ENCODE measurements at places on chromosomes 3 and 15.

- DNase-seq, result no peak
Observed at GRCh38 chr3:30749230-30749629, 142.8 kb downstream of the TGFBR2 start.

- DNase-seq, result no peak
Observed at GRCh38 chr3:156460206-156460611, 94.7 kb downstream of the SSR3 start.

DNA sequence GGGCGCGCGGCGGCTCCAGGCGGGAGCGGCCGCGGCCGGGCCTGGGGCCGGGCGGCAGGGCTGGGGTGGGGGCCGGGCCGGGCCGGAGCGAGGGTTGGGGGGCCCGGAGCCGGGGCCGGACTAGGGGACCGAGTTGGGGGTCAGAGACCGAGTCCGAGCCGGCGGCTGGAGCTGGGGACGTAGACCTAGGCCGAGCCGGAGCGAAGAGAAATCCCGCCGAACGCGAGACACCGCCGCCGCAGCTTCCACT lies 37.3 kb downstream of the HMCES start:
- no peak for DNase-seq

- DNase-seq, result no peak
Observed at GRCh38 chr3:156483426-156483825, 71.5 kb downstream of the SSR3 start.

DNA sequence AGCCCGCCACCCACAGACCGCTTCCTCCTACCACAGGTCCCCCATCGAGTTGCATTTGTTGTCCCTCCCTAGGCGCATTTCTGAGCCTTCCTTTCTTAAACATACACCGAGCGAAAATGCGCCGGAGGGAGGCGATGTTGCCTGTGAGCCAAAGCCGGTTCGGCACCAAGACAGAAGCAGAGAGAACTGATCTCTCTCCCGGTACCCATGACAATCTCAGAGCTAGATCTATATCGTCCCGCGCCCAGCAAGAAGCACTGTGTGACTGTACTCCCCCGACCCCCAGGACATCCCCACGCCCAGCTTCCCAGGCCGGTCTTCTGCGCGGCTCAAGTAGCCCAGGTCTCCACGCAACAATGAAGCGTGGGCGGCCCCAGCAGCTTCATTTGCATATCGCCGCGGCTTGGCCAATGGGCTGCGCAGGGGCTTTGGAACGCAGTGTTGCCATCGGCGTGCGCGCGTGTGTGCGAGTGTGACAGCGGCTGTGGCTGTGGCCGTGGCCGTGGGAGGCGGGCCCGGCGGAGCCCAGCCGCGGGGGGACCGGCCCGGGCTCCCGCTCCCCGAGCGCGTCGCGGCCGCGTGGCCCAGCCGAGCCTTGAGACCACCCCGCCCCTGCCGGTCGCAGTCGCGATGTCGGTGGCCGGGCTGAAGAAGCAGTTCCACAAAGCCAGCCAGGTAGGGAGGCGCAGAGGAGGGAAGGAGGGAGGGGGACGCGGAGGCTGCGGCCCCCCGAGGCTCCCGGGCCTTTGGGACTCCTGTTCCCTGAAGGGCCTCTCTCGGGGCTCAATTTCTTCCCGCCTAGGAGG lies at the start of gene SH3GL3:
Gene SH3GL3, plus strand, starts transcription at position 438 of the 806 bp plus-strand sequence. Its CDS starts 193 bp downstream, at position 631.
- peak; percentile 15 for DNase-seq

DNA sequence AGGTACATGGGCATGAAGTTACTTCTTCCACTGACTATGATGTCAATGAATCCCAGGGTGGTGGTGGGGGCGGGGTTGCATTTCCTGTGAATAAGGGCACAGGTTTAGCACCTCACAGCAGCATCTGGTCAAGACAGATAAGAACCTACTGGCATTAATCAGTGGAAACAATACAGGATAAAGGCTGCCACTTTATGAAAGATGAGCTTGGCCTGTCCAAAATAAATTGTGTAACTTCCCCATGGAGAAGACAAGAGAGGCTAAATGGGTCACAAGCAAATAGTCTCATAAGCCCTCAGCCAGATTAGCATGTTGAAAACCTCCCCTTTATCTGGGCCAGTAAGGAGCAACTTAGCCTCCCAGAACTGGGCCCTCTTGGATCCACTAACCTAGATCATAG lies 27.4 kb upstream of the PLSCR2 start:
- DNase-seq, result no peak
